ENCODE measurements at places on chromosomes 12 and 14.

GRCh38 chr14:58313699-58314098 is 15.3 kb downstream of the ARID4A start:
- DNase-seq: no peak

DNA sequence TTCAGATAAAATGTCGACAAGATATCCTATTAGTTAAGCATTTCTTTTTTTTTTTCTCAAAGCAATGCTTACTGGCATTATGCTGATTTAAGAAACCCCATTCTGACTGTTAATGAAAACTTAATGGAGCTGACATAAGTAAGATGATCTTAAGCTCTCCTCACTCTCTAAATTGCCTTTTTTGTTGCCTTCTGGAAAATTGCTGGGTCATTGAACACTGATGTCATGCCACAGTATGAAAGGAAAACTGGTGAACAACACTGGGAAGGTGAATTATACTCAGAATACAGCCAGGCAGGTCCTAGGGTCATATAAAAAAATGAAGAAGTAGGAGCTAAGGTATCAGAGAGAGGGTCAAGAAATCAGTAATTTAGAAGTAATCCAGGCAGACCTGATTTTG is 179.9 kb downstream of the BTG1 start:
- DNase-seq: no peak

GRCh38 chr14:22998329-22999012 is 11.5 kb downstream of the C14orf93 start:
- no peak for DNase-seq

DNA sequence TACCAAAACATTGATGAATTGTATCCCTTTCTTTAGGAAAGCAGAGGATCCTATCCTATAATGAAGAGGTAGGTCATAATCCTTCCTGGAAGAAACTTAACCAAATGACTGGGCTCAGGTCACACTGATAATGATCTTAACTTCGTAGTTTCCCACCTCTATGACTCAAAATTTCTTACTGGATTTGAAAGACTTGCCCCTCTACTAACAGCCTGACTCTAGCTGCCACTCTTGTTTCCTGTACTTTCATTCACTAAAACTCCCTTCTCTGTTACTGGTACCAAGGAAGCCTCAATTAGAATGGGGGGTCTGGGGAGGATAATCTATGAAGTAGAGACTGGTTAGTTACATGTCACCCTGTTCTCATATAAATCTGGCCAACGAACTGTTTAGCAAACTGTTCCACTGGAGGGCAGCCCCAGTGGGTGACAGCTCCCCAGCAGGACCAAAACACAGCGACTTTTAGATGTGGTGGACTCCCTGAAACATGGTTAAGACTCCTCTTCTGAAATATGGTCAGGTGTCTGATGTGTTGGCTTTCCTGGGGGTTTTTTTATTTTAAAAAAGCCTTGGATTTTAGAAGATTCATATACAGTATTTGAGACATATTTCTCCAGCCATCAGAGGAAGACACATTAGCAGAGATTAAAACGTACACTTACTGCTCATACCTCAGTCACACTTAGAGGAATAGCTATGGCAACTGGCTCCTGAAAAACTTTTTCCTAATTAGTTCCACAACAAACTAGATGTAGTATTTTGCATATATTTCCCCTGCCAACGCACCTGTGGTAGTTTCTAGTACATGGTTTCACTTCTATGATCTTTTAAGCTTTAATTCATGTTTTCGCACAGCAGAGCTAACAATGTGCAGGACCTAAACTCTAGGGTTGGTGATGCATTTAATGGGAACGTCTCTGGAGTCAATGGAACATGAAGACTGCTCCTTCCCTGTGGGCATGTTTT is 72.3 kb downstream of the ACADS start:
- DNase-seq: no peak

DNA sequence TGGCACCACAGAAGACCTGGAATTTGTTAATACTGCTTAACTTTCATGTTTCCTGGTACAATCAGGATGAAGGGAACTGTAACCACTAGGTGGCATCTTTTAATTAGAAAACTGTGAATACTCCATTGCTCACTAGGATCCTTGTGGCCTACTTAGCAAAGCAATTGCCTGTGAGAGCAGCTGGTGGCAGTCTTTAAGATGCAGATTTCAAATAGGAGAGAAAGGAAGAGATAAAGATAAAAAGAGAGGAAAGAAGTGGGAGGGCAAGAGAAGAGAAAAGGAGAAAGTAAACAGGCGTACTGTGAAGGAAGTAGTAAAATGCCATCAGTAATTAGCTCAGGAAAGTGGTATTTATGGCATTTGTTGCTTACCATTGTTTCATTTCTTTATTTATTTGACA is 114.5 kb downstream of the RAD51B start:
- DNase-seq: no peak

- no peak for DNase-seq
Observed at GRCh38 chr12:109436188-109436560, 40.9 kb downstream of the KCTD10 start.

GRCh38 chr14:71536927-71537772 is 395.1 kb upstream of the RGS6 start:
- no peak for DNase-seq

GRCh38 chr12:92059960-92060359 is 85.7 kb downstream of the BTG1 start:
- no peak for DNase-seq

- DNase-seq: no peak
Observed at GRCh38 chr12:57632958-57633840, at the start of gene B4GALNT1. B4GALNT1 (minus strand) TSS chr12:57633201; CDS start chr12:57632132, 1,069 bp downstream.

- no peak for DNase-seq
Observed at GRCh38 chr12:76529226-76529918, 30.2 kb downstream of the OSBPL8 start.

DNA sequence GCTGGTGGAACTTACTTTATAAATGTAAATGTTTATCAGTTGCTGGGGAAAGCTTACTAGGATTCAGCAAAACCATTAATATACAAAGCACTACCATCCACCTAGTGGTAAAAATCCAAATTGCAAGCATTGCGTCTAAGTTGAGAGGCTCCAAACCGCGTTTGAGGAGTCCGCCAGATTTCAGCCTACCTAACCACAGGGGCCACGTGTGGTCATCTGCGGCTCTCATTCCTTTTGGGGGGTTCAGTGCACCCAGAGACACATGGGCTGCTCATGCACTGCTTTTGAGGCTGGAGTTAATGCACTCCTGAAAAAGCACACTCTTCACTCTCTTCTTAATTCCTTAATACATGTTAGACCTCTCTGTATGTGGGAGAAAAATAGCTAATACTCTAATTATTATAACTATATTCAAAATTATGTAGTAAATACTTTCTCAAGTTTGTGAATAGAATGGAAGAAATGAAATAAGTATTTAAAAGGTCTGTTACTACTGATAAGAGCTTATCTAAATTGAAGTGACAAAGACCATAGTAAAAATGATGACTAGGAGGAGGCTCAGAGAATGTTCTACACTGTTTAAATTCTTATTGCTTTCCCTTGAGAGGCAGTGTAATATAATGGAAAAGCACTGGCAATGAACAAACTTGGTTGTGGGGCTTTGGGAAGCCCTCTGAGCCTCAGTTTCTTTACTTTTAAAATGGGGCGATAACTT is 41.4 kb upstream of the MANSC4 start:
- DNase-seq: no peak

DNA sequence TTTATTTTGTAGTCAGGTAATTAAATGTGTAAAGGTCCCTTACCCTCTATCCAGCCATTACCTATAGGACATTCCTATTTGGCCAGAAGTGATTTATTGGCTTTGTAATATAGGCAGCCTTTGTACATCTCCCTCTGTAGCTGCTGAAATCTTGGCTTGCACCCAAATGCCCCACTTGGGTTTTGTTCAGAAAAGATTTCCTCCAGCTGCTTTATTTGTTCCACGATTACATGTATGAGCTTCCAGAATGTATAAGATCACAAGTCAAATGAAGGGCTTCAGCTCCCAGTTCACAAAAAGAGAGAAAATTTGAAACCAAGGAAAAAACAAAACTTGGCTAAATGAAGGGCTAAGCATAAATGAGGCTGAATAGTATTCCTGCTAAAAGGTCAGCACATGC is 103.4 kb downstream of the EFCAB11 start:
- DNase-seq: no peak

DNA sequence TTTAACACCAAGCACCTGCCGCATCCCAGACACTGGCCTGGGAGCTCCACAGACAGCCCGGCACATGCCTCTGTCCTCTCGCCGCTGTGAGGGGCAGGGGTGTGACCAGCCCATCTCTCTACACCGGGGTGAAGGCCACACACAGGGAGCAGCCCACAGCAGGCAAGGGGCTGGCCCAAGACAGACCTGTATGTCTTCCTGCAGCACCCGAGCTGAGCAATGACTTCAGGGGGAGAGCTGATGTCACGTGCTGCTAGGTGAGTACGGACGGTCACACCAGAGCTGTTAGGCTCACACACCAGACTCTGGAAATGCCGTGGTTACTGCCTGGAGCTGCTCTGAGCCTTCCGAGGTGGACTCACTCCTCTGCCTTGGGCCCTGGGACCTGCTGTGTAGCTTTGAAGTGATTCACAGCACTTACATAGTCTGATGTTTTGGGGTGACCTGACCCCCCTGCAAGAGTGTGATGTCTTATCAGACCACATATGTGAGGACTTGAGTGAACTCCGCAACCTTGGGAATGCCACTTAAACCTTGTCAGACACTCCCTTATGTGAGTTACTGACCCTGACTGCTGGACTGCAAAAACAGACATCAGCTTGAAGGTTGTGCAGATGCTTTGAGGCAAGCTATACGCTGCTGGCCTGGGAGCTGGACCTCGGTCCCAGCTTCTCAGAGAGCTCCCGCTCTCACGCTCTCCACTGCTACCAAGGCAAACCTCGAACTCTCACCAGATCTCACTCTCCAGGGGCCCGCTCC is 1.8 kb downstream of the XRCC3 start:
- DNase-seq: no peak

DNA sequence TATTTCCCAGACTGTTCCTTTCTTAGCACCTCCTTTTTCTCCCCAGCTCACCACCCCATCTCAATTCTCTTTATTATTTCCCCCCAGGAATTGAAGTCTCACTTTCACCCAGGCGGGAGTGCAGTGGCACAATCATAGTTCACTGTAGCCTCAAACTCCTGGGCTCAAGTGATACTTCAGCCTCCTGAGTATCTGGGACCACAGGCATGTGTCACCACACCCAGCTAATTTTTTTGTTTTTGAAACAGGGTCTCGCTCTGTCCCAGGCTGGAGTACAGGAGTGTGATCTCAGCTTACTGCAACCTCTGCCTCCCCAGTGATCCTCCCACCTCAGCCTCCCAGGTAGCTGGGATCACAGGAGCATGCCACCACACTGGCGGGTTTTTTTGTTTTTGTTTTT is 11.0 kb downstream of the RACGAP1 start:
- DNase-seq: no peak

- no peak for DNase-seq
Observed at GRCh38 chr14:99595034-99595433, 9.0 kb downstream of the CCDC85C start.

GRCh38 chr12:68871396-68871795 is 61.6 kb downstream of the CPM start:
- no peak for DNase-seq

DNA sequence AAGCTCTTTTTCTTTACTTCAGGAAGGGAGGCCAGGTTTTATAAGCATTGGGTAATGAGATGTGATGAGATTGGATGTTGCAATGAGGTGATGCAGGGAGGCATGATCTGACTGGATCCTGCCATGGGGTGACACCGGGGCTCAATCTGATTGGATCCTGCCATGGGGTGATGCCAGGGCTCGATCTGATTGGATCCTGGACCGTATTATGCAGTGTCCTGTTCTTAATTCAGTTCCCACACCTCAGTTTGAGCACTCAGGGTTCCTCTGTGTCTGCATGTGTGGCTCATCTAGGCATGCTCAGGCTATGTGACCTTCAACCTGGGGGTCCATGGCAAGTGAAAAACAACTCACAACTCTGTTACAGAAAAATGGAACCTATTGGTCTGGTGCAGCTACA is 166.4 kb downstream of the SLC15A4 start:
- no peak for DNase-seq

DNA sequence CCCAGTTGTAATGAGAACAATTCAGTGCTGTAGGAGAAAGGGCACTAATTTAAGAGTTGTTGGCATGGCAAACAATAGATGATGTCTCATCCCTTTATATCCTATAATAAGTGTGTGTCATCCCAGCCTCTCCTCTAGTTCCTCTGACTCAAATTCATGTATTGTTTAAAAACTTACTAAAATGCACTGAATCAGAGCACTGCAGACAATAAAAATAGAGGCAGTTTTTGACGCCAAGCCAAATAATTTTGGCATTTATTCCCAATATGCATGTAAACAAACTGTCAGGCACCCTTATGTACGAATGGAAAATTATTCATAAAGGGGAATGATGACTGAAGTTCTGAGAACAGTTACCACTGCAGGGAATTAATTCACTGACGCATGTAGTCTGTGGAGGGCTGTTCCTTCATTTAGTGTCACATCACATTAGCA is 57.9 kb upstream of the TMX1 start:
- no peak for DNase-seq

- DNase-seq: no peak
Observed at GRCh38 chr12:98653866-98654493, 8.9 kb downstream of the APAF1 start.

GRCh38 chr14:95941897-95942296 is 65.3 kb downstream of the TUNAR start:
- DNase-seq: no peak

GRCh38 chr14:70239802-70240201 is 51.1 kb upstream of the SLC8A3 start:
- DNase-seq: no peak

GRCh38 chr12:2417481-2418160 is 364.8 kb downstream of the CACNA1C start:
- no peak for DNase-seq

- DNase-seq: no peak
Observed at GRCh38 chr12:39062266-39062996, 157.0 kb upstream of the CPNE8 start.

- no peak for DNase-seq
Observed at GRCh38 chr12:91413581-91414546, 231.2 kb upstream of the DCN start.

DNA sequence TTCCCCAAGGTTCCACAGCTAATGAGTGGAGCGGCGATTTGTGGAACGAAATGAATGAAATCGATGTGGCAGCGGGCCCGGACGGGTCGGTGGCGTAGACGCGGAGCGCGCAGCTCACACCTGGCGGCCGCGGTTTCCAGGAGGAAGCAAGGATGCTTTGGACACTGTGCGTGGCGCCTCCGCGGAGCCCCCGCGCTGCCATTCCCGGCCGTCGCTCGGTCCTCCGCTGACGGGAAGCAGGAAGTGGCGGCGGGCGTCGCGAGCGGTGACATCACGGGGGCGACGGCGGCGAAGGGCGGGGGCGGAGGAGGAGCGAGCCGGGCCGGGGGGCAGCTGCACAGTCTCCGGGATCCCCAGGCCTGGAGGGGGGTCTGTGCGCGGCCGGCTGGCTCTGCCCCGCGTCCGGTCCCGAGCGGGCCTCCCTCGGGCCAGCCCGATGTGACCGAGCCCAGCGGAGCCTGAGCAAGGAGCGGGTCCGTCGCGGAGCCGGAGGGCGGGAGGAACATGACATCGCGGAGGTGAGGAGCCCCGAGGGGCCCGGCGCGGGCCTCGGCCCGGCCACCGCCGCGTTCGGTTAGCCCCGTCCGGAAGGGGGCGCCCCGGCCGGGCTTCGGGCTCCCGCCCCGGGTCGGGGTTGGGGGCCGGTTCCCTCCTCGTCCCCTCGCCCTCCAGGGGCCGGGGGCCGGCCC is at the start of gene PTPN11:
Gene PTPN11, plus strand, starts transcription at position 340 of the 689 bp plus-strand sequence. Its CDS starts 165 bp downstream, at position 505.
- DNase-seq: peak; percentile 86

Data from mesothelial cell of epicardium (in vitro differentiated cells).